ENCODE measurements at places on chromosomes 6 and 20. TPM values are rescaled to one million over a fixed set of nuclear protein-coding genes. Genes with fewer than 3 reads are reported as not detected.

The ELOVL2 gene
- under 0.01 TPM for total RNA-seq

The SLC52A3 gene
- 1.3 TPM for total RNA-seq

The CAP2 gene
- 3.2 TPM for total RNA-seq

The EYS gene
- under 0.01 TPM for total RNA-seq

The CDSN gene
- total RNA-seq, result not detected

The TBX18 gene
- total RNA-seq, result 0.21 TPM

The CCNC gene
- total RNA-seq, result 86.5 TPM

The SLC35D3 gene
- under 0.01 TPM for total RNA-seq

The LIME1 gene
- 2.7 TPM for total RNA-seq

The TCEA2 gene
- 14.7 TPM for total RNA-seq

The RSPH4A gene
- not detected for total RNA-seq

The ACSS1 gene
- total RNA-seq, result 2.6 TPM

The ZNF311 gene
- total RNA-seq, result 0.96 TPM
